ENCODE measurements at places on chromosomes 12 and 14.

GRCh38 chr14:52125885-52126284 lies 57.0 kb upstream of the NID2 start:
- no peak for DNase-seq

DNA sequence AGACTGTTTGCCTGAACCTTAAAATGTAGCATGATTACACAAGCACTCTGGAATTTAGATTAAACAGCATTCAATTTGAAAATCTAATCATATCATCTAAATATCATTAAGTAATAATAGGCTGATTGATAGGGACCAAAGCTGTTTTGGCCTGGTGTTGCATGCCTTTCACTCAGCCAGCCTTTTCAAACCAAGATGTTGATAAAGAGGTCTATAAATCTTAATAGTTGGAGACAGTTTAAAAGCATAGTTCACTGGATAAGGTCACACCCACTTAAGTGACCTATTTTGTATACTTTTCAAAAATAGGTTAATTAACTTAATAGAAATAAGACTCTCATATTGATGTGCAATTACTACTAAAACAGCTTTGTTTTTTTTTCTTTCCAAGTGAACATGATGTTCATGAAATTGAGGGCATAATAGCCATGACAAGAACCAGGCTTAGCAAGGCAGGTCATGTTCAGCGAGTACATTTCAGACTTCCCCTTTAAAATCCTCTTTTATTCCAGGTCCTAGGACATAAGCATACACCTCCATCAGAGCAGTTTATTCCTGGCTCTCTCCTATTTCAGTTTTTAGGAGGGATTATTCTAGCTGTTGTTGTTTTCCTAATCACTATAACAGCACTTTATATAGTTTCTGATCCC lies 349.0 kb downstream of the RAD51B start:
- DNase-seq: no peak

GRCh38 chr12:45615268-45615667 lies 114.2 kb upstream of the ARID2 start:
- DNase-seq: no peak

GRCh38 chr12:75909714-75910656 lies 121.6 kb downstream of the PHLDA1 start:
- no peak for DNase-seq

DNA sequence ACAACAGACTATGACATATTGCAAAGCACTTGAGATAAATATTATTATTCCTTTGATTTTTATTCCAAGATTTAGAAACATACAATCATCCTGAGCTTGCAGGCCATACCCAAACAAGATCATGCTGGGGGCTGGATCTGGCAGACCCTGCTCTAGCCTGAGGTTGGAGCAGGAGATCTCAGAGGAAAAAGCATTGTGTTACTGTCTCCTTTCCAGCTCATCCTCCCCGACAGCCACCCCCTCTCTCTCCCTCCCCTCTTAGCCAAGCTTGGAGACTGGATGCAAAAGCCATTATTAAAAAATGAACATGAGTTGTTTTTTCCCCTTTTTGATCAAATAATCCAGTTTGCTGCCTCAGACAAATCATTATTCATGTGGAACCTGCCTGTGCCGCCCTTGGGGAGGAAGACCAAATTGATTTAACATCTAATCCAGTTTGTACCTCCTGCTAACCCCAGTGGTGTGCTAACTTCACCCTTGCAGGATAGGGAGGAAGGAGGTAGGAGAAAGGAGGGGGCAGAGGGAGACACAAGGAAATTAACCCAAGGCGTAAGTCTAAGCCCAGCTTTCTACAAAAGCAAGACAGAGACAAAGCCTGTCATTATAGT lies 565.8 kb upstream of the TBX3 start:
- DNase-seq: no peak

- DNase-seq: no peak
Measured at GRCh38 chr12:52415870-52416750, 10.0 kb upstream of the KRT82 start.

- no peak for DNase-seq
Measured at GRCh38 chr12:52801773-52802172, 5.9 kb upstream of the KRT3 start.

DNA sequence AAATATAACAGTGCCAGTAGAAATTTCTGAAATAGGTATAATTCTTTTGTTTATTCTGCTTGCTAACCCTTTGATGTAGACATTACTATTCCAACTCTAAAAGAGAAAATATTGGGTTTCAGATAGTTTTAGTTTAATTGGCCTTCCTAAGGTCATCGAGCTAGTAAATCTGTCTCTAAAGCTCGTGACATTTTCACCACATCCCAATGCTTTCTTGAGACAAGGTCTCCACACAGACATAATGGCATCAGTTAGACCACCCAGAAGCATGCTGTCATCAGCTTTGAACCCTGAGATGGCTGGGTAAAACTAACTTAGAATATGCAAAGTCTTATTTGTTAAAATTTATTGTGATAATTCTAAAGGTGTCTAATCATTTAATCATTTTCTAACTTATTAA lies 52.0 kb downstream of the PIK3C2G start:
- no peak for DNase-seq

GRCh38 chr12:7959278-7959677 lies 23.3 kb upstream of the SLC2A3 start:
- DNase-seq: no peak

- no peak for DNase-seq
Measured at GRCh38 chr14:55425091-55425490, 13.5 kb upstream of the ATG14 start.

DNA sequence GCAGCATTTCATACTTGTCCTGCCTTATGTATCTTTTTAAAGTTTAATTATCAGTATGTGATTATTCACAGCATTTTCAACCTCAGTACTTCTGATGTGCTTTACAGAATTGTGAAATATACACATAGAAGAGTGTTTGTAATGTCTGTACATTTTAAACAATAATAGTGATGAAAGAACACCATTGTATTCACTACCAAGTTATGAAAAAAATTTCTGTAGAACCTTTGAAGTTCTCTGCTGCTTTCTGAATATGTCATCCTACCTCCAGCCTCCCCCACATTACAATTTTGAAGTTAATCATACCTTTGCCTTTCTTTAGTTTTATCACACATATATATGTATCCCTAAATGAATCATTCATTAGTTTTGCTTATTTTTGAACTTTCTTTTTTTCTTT lies 24.8 kb downstream of the FRMD6 start:
- DNase-seq: no peak

- DNase-seq: no peak
Measured at GRCh38 chr12:50066402-50066801, 9.0 kb downstream of the ASIC1 start.

DNA sequence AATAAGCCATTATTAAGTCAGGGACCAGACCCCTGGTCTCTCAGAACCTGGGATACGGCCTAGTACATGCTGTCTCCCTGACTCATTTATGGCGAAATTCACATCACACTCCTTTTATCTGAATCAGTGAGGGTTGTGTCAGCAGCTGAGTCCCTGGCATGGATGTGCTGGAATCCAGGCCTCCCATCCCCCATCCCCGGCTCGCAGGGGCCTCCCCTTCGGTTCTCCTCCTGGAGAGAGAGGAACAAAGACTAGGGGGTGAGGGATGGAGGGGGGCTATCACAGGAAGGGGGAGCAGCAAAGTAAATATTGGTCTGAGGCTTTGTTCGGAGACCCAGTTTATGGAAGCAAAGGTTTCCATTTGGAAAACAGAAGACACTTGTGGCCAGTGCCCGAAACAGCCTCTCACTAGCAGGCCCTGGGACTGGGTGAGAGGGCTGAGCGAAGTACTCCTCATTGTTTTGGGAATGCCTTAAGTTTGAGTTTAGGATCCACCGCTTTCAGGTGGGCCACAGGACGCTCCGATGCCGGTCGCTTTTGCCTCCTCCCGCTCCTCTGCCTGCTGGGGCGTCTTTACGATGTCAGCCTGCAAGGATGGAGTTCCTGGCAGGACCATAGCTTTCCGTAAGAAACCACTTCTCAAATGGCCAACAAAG lies 145.0 kb downstream of the PRKCH start:
- DNase-seq: no peak
